ENCODE measurements at places on chromosomes 2 and 18.
A peak's percentile ranks its signal among the peaks of the same experiment; 100 is the strongest.

DNA sequence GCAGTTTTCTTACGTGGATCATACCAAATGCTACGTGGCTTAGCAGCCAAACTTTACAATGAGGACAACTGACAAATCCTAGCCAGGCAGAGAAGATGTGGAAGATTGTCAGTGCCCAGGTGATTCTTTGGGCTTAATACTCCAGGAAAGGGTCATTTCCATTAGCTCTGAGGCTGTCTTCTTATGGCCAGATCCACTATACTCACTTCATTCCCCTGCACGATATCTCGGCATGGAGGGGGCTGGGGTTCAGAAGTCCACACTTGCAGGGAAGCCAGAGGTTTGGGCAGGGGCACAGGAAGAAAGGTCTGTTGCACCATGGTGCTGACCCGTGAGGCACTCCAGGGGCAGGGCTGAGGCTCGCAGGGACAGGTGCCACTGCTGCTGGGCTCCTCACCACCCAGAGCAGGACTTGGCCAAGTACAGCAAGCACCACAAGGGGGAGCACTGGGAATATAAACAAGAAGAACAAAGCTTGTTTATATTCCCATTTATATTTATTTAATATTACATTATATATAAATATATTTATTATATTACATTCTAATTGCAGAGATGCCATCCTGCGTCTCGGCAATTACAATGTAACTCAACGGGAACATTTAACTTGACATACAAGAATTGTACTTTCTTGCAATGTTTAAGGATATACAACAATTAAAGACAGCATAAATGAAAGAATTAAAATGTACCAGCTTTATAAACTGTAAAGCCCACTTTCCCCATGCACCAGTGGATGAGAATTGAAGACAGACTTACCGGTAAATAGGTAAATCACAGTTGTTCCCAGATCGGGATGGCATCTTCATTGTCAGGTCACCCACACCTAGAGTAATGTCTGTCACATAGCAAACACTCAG lies 27.2 kb downstream of the CLUL1 start:
- DNase-seq, result peak; percentile 42

GRCh38 chr2:218149098-218149497 lies 17.7 kb downstream of the CXCR1 start:
- DNase-seq, result no peak

- DNase-seq, result no peak
These were observed 24.4 kb downstream of the LBH start for GRCh38 chr2:30255466-30256408.

DNA sequence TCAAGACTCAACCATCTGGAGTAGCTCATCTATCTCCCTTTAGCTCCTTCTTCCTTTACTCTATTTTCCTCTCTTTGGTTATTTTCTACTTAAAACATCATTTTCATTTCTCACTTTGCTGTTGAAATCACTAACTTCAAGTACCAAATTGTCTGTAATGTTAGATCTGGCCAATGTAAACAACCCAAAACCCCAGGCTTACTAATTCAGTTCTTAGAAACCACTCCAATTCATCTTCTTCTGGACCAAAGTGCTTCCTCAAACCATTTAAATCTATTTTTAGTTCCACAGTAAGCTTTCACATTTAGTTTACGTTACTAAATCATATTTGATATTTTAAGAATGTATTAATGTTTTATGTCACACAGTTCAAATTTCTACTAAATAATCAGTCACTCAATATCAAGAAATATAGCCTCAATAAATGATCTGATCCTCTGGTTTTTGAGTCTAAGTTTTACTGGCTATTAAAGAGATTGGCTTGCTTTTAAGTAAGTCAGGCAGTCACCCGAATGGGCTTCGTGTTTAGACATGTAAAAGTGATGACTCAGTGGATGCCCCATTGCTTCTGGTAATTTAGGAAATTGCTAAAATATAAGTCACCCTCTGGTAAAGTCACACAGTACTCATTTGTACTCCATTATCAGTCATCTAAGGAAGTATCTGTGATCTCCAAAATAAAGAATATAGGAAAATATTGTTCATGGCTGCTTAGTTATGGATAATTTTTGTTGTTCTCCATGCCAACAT lies 527.2 kb upstream of the SOX11 start:
- no peak for DNase-seq

All from activated T-cell treated with anti-CD3 and anti-CD28 coated beads for 1 hour (primary cell).